ENCODE measurements at places on chromosomes 2 and 18. TPM values are rescaled to one million over a fixed set of nuclear protein-coding genes. Genes with fewer than 3 reads are reported as not detected.

Gene CNRIP1
- total RNA-seq: 1.4 TPM

Gene FSHR
- total RNA-seq: not detected

Gene SULT1C4
- total RNA-seq: 0.79 TPM

Gene QPCT
- 18.4 TPM for total RNA-seq

DNA sequence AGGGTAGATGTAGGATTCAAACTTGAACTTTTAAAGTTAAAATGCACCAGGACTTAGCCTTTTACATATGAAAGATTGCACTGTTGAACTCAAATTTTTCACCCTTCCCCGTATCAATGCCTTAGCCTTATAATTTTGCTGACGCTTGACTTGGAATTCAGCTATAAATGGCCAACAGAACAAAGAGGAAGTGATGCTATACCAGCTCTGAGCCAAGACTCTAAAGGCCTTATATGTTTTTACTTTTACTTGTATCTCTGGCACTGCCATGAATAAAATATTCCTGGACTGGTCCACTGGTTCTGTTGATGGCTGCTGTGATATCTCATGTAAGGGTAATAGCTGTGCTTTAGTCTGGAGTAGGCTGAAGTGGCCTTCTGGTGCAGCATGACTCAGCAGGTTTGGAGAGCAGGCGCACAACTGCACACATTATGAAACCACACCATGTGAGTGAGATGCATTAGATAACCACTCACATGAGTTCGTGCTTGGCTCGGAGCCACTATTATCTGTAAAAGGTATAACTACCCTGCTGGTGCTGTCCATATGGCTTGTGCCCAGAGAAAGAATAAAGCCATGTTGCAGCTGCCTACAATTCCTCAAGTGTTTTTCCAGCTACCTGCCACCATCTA, 8.4 kb upstream of the IER3IP1 start:
- no peaks in the 10 kb centered on the region for H3K4me1 ChIP-seq
- H3K27ac ChIP-seq: no peak overlapping the region
- H3K27me3 ChIP-seq: peaks cover 9% of the 10 kb centered on the region
- no peak for DNase-seq
- no peaks in the 10 kb centered on the region for H3K36me3 ChIP-seq

- no peaks in the 10 kb centered on the region for H3K36me3 ChIP-seq
- H3K27ac ChIP-seq: no peak overlapping the region
- DNase-seq: no peak
These were observed 44.2 kb downstream of the GLI2 start for GRCh38 chr2:120779781-120780283.

DNA sequence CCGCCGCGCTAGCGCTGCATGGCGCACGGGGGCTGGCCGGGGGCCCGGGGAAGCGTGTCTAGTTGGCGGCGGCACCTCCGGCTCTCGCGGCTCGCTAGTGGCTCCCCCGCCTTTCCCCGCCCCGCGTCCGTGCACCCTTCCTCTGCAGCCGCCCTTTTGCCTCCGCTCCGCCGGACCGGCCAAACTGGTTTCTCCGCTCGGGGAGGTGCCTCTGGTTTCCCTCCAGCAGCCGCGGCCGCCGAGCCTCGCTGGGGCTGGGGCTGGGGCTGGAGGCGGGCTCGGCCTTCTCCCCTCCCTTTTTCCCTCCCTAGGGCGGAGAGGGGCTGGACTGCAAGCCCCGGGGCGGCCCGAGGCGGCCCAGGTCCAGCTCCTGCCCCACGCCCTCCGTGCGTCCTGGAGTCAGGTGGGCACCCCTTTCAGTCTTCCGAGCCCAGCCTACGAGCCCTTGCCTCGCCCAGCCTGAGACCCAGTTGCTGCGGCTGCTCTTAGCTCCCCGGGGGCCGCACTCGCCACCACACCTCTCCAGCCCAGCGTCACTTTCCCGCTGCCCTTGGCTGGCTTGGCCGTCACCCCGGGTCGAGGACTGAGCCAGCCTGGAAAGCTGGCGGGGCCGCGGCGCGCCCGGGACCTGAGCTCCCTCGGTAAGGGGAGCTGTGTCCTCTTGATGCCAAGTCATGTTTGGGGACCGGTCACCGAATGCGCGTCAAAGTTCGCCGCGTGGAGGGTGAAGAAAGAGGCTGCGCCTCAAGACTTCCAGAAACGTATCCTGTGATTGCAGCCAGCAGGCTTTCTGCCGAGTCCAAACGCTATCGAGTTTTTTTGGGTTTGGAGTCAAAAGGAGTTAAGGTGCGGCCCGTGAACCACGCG, at the start of gene ATP8B1:
Gene ATP8B1, minus strand, starts transcription at position 213 of the 867 bp plus-strand sequence. CDS start 71,508 bp downstream, outside the sequence.
- no peaks in the 10 kb centered on the region for H3K36me3 ChIP-seq
- peaks cover 33% of the 10 kb centered on the region for H3K27me3 ChIP-seq
- peak within 1 kb of the TSS; percentile 96 for H3K27ac ChIP-seq
- peak within 1 kb of the TSS; percentile 68 for H3K4me3 ChIP-seq

GRCh38 chr2:6927186-6927585, 10.0 kb downstream of the RNF144A start:
- no peak overlapping the region for H3K27ac ChIP-seq
- DNase-seq: no peak
- no peaks in the 10 kb centered on the region for H3K27me3 ChIP-seq
- H3K36me3 ChIP-seq: no peaks in the 10 kb centered on the region
- peaks cover 6% of the 10 kb centered on the region for H3K4me1 ChIP-seq

- no peak overlapping the region for H3K27ac ChIP-seq
- H3K4me3 ChIP-seq: no peak overlapping the region
These were observed 84.2 kb downstream of the NCKAP5 start for GRCh38 chr2:133484106-133484505.

DNA sequence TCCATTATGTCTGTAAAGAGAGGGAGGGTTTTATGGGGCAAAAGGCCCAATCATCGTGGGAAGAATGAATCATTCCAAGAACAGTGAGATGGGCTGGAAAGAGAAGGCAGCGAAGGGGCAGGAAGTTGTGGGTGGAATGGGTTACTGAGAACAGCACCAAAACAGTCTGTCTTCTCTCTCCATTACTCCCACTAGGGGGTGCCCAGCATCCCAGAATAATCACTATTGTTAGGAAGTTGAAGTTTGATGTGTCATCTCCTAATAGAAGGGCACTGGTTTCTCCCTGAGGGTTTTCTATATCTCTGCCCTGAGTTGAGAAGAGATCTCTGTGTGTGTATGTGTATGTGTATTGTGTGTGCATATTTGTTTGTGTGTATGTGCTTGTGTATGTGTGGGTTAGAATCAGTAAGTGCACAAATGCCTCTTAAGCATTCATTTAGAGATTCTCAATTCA, 76.6 kb upstream of the MAP4K3 start:
- no peak overlapping the region for H3K4me3 ChIP-seq
- no peaks in the 10 kb centered on the region for H3K36me3 ChIP-seq
- H3K4me1 ChIP-seq: peaks cover 23% of the 10 kb centered on the region
- peak overlapping the region; percentile 81 for H3K27ac ChIP-seq

- no peaks in the 10 kb centered on the region for H3K27me3 ChIP-seq
- no peak overlapping the region for H3K27ac ChIP-seq
- DNase-seq: peak; percentile 3
- H3K4me3 ChIP-seq: no peak overlapping the region
These were observed 33.4 kb downstream of the SLC66A2 start for GRCh38 chr18:79917853-79918614.

GRCh38 chr2:17962876-17963275, 84.4 kb downstream of the KCNS3 start:
- H3K4me1 ChIP-seq: no peaks in the 10 kb centered on the region
- no peaks in the 10 kb centered on the region for H3K36me3 ChIP-seq
- DNase-seq: no peak
- H3K27ac ChIP-seq: no peak overlapping the region
- H3K27me3 ChIP-seq: no peaks in the 10 kb centered on the region
- no peak overlapping the region for H3K4me3 ChIP-seq

Data from transverse colon (tissue), 4 donors.